LHCN-M2 (cell line): ENCODE measurements at places on chromosomes 7 and 10. TPM values are rescaled to one million over a fixed set of nuclear protein-coding genes. Genes with fewer than 3 reads are reported as not detected.

DNA sequence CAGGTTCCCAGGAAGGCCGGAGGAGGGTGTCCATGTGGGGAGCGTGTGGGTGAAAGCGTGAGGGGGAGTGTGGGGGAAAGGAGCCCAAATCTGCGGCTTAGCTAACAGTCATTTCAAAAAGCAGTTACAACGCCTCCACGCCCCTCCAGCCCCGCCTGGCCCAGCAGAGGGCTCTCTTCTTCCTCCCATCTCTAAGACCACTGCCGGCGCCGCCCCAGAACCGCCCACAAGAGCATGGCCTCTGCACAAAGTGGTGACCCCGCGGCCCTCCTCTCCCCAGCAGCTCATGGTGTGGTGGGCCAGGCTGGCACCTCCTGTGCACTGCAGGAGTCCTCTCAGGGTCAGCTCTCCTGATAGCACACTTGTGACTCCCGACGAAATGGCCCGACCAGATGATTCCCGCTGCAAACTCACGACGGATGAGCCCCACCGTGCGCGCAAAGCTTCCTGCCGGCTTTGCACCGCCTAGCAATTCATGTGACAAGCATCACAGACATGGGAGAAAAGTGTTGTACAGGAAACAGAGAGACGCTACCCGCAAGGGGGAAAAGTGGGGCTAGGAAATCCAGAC is 12.4 kb upstream of the HUS1 start:
- DNase-seq, result peak; percentile 70

GRCh38 chr10:95319239-95319638 is 28.4 kb upstream of the PDLIM1 start:
- DNase-seq, result peak; percentile 61

- peak; percentile 88 for DNase-seq
Measured at GRCh38 chr10:17989908-17990767, 38.4 kb downstream of the SLC39A12 start.

DNA sequence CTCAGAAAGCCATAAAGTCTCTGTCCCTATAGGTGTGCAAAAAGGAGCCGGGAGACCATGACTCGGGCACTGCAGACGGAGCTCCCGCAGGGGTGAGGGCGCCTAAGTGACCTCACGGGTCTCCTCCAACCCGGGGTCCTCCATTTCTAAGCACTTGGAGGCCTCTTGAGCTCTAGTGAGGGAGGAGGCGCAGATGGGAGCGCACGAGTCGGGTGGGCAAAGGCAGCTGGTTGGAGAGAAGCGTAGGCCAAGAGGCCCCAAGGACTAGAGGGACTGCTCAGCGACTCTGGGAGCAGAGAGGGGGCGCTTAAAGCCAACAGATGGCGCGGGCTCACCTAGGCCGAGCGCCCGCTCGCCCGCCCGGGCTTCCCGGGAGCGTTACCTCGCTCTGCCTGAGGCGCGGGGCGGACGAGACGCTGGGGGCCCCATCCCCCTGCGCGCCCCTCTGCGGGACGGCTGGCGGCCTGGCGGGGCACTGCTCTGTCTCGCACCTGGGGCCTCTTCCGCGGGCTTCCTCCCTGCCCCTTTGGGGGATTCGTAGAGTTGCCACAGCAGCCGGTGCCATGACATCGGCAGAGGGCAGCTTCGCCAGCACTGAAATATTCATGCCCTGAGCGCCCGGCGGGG is 523 bp upstream of the CDH23 start:
- DNase-seq, result no peak

DNA sequence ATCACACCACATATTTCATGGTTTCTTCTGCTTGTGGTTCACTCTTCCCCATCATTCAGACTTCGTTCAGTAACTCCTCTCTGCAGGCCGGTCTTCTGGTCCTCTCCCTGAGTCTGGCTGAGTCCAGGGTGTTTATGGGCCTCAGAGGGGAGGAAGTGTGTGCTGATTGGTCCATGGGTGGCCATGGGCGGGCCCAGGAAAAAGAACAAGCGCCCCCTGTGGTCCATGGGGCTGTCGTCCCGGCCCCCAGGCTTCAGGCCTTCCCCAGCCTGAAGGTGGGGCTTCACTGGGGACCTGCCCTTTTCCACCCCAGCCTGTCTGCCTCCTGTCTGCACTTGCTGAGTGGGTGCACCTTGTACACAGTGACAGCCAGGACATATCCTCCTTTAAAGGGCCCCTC is 123.7 kb downstream of the VIPR2 start:
- DNase-seq, result no peak

DNA sequence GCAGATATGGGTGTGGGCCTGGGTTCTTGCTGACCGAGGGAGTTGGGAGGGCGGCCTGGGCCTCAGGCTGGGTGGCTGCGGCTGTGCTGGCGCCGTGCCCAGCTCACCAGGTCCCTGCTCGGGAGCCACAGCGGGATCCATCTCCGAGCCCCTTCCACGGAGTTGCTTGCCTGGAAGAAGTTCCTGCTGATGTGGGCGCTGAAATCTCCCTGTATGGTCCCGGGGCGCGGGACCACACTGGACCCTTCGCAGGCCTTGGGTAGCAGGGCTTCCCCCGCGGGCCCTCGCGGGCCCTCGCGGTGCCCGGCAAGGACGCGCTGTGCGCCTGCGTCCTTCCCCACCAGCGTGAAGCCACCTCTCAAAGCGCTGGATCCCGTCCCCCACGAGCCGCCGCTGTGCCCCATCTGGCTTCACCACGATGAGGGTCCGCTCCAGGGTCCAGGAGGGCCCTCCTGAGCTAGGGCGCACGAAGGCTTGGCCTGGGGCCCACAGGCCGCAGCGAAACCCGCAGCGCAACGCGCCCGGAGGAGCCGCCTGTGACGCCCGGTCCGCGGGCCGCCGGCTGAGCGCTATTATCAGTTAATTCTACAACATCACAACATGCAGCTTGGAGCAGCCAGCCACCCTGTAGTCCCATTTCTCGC is 31.5 kb downstream of the RAB19 start:
- no peak for DNase-seq

GRCh38 chr7:1247527-1248041 is 14.9 kb downstream of the UNCX start:
- DNase-seq, result no peak

The USP54 gene
- total RNA-seq, result 19.2 and 43.2 TPM in 2 replicates

The HMX2 gene
- not detected in 2 replicates for total RNA-seq

DNA sequence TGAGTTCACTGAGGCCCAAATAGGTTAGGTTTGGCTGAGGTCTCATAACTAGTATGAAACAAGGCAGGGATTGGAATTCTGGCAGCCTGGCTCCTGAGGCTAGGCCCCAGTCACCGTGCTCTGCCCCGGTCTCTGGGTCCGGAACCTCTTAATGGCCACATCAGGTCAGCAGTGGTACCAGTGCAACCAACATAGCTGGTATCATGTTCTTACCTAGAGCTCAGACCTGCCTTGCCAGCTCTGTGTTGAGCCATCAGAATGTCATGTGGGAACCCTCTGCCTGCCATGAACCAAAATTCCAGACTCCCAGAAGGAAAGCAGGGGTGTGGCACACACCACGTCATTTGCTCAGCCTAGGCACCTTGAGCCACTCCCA is 56.5 kb downstream of the ZNF467 start:
- no peak for DNase-seq

- peak; percentile 34 for DNase-seq
Measured at GRCh38 chr10:70348228-70348850, 34.1 kb downstream of the LRRC20 start.

DNA sequence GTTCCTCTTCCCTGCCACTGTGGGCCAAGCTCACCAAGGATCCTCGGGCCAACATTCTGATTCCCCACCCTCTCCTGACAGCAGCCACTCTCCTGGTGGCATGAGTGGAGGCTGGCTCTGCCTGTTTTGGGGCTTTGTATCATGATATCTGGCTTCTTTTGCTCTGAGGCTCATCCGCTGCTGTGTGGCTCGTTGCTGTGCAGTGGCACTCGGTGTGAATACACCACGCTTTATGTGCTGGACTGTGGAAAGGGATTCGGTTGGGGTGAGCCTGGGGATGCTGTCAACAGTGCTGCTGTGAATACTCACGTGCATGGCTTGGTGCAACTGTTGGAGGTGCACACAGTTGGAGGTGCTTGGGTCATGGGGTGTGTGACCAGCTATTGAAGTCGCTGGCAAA is 208.5 kb downstream of the COBL start:
- DNase-seq, result no peak

The PALS2 gene
- total RNA-seq, result 20.3 and 22.8 TPM in 2 replicates

DNA sequence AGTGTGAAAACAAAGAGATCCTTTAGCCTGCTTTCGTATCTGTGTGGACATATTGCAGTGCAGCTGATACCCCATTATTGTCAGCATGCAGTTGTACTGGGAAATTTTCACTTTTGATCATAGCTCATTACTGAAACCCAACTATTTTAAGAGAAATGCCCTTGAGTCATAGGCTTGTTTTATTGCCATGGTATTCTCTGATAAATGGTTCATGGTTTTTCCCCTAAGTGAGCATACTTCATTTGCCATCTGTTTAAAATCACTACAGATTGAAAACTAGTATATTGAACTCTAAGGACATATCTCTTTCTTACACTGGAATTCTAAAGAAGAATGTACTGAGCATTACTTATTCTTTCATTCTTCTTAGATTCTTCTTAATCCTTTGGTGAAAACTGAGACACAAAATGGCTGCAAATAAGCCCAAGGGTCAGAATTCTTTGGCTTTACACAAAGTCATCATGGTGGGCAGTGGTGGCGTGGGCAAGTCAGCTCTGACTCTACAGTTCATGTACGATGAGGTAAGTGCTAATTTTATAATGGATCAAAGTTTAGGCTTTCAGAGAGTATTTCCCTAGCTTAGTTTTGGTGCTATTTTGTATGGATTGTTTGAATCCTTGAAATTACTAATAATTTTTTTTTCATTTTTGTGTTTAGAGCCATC is 63.0 kb downstream of the RALA start:
- peak; percentile 40 for DNase-seq

DNA sequence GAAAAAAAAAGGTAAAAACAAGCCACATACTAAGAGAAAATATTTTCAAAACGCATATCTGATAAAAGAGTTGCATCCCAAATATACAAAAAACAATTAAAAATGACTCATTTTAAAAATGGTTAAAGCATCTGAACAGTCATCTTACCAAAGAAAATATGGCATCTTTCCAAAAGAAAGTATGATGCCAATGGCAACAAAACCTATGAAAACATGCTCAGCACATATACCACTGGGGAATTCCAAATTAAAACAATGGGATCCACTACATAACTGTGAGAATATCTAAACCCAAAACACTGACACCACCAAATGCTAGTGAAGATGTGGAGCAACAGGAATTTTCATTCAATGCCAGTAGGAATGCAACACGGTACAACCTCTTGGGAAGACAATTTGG is 39.3 kb downstream of the VSTM2A start:
- DNase-seq, result peak; percentile 25

The TAS2R41 gene
- not detected in 2 replicates for total RNA-seq

The TMEM176B gene
- total RNA-seq, result not detected in 2 replicates

DNA sequence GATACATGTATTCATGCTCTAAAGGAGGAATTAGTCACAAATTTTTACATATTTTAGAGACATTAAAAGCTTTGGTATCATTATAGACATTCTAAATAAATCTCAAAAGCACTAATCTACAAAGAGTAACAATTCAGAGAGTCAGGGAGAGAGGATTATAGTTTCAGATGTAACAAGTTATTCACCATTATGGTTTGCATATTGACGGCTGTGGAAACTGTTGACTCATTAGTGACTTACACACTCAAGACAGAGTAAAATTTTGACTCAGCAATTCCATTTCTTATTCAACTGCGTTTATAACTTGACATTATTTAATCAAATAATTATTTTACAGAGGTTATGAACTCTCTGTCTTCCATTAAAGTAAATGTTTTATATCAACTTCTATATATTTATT is 95.4 kb upstream of the SEMA3C start:
- peak; percentile 67 for DNase-seq

The ZWINT gene
- 138 and 146 TPM in 2 replicates for total RNA-seq

DNA sequence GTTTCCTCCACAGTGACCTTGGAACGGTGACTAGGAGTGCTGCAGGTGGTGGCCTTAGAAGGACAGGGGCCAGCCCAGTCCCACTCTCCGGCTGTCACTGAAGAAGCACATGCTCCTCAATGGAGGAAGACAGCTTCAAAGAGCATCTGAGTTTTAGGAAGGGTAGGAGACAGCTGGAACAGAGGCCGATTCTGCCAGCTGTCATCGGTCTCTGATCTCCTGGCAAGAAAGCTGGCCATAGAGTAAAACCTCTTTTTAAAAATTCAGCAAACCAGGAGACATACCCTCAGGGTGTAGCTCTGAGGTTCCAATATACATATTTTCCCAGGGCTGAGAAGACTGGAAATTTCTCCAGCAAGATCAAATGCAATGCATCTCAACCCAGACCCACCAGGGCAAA is 55.9 kb downstream of the KCNMA1 start:
- DNase-seq, result no peak

DNA sequence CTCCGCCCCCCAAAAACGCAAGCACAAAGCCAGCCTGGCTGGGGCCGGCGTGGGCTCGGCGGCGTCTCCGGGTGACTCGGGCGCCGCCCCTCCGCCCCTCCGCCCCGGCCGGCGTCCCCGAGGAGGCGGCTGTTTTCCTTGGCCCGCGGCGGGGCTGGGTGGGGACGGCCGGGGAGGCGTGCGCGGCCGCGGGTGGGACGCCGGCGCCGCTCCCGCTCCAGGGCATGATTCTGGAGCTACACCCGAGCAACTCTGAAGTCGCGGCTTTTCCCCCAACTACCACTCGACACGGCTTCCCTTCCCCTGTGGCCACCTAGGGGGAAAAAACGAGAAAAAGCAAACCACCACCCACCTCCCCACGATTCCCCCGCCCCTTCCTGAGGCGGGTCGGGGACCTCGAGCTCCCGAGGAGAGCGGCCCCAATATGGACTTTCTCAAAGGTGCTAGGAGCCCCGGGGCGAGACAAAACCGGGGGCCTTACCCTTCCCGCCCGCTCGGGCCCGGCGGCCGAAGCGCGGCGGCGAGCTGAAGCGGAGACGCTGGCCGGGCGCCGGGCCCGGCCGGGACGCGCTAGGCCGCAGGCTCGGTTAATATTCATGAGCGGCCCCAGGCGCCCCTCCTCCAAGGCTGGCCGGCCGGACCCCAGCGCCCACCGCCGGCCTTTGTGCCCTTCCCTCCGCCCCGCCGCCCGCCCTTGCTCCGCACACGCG is 856 bp downstream of the ARHGAP21 start:
- DNase-seq, result peak; percentile 58

GRCh38 chr7:169276-170172 is 22.8 kb upstream of the FAM20C start:
- no peak for DNase-seq
